ENCODE measurements at places on chromosomes 2 and 18. TPM values are rescaled to one million over a fixed set of nuclear protein-coding genes. Genes with fewer than 3 reads are reported as not detected.

TGFA gene
- 3.0 TPM for total RNA-seq

LCT gene
- total RNA-seq = 0.19 TPM

CNRIP1 gene
- total RNA-seq = not detected

PFN4 gene
- total RNA-seq = 0.55 TPM

RUFY4 gene
- total RNA-seq = not detected

SNRNP27 gene
- 46.7 TPM for total RNA-seq

CACNB4 gene
- 2.3 TPM for total RNA-seq

DDX18 gene
- 65.5 TPM for total RNA-seq

SERPINB13 gene
- total RNA-seq = not detected

NT5C1B gene
- total RNA-seq = not detected

B4GALT6 gene
- 33.1 TPM for total RNA-seq

DNAJC5G gene
- not detected for total RNA-seq

GGCX gene
- total RNA-seq = 69.2 TPM

IFIH1 gene
- 6.6 TPM for total RNA-seq

CGREF1 gene
- 0.31 TPM for total RNA-seq

SKOR2 gene
- total RNA-seq = not detected

REG3G gene
- not detected for total RNA-seq

GALNT14 gene
- total RNA-seq = 0.91 TPM

WNT10A gene
- total RNA-seq = not detected

SLC9A4 gene
- total RNA-seq = 0.62 TPM

ACYP2 gene
- 9.6 TPM for total RNA-seq

TMEM247 gene
- total RNA-seq = not detected

CHN1 gene
- 50.3 TPM for total RNA-seq

NDUFAF7 gene
- 27.6 TPM for total RNA-seq

PLB1 gene
- 0.78 TPM for total RNA-seq

VWA3B gene
- total RNA-seq = 0.47 TPM

FIGN gene
- 19.3 TPM for total RNA-seq

SLC38A11 gene
- total RNA-seq = 16.6 TPM

GKN2 gene
- total RNA-seq = not detected

GYPC gene
- total RNA-seq = 29.5 TPM

CAPN14 gene
- total RNA-seq = 0.50 TPM

C1GALT1C1L gene
- not detected for total RNA-seq

BOLA3 gene
- total RNA-seq = 24.8 TPM

IL36RN gene
- 0.13 TPM for total RNA-seq

TUBB8B gene
- total RNA-seq = 0.93 TPM

TTC27 gene
- total RNA-seq = 20.5 TPM

SP9 gene
- total RNA-seq = not detected
